ENCODE measurements at places on chromosomes 5 and 9. TPM values are rescaled to one million over a fixed set of nuclear protein-coding genes. Genes with fewer than 3 reads are reported as not detected.
A peak's percentile ranks its signal among the peaks of the same experiment; 100 is the strongest.

The WDR38 gene
- 0.75 TPM for polyA plus RNA-seq

The SLC36A2 gene
- not detected for polyA plus RNA-seq

The TMEFF1 gene
- polyA plus RNA-seq: not detected

The SIGMAR1 gene
- polyA plus RNA-seq: 26.3 TPM

The MARCHF3 gene
- 0.38 TPM for polyA plus RNA-seq

The HACD4 gene
- polyA plus RNA-seq: 5.4 TPM

DNA sequence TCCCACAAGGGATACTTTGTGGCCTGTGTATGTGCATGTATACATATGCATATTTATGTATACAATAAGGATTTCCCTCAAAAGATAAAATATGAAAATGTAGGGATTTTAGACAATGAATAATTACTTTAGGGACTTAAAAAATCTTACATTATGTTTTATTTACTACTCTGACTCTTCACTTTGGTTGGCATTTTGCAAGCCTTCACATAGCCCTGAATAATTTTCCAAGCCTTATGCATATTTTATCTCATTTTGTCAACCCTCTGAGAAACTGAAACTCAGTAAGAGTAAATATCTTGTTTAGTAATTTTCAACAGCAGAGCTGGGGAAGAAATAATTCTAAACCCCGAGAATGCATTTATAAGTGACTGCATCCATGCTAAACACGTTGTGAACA lies 153.0 kb upstream of the SLC24A2 start:
- no peak overlapping the region for H3K27ac ChIP-seq
- no peak overlapping the region for H3K4me3 ChIP-seq
- no peaks in the 10 kb centered on the region for H3K4me1 ChIP-seq
- H3K27me3 ChIP-seq: no peaks in the 10 kb centered on the region
- no peaks in the 10 kb centered on the region for H3K36me3 ChIP-seq
- DNase-seq: no peak

GRCh38 chr5:1181451-1182359 lies 19.7 kb upstream of the SLC6A19 start:
- DNase-seq: peak; percentile 74
- no peak overlapping the region for H3K27ac ChIP-seq
- H3K36me3 ChIP-seq: no peaks in the 10 kb centered on the region
- no peaks in the 10 kb centered on the region for H3K27me3 ChIP-seq
- H3K4me3 ChIP-seq: no peak overlapping the region

GRCh38 chr5:82309091-82309531 lies 31.0 kb upstream of the RPS23 start:
- H3K4me3 ChIP-seq: no peak overlapping the region
- H3K27me3 ChIP-seq: no peaks in the 10 kb centered on the region
- no peak for DNase-seq
- no peaks in the 10 kb centered on the region for H3K36me3 ChIP-seq

GRCh38 chr5:60568646-60569045 lies 131.3 kb downstream of the DEPDC1B start:
- no peaks in the 10 kb centered on the region for H3K36me3 ChIP-seq
- H3K27me3 ChIP-seq: no peaks in the 10 kb centered on the region
- H3K4me3 ChIP-seq: no peak overlapping the region
- no peak overlapping the region for H3K27ac ChIP-seq
- no peaks in the 10 kb centered on the region for H3K4me1 ChIP-seq

GRCh38 chr5:163190784-163191183 lies 246.6 kb upstream of the CCNG1 start:
- H3K4me1 ChIP-seq: no peaks in the 10 kb centered on the region
- H3K4me3 ChIP-seq: no peak overlapping the region
- no peaks in the 10 kb centered on the region for H3K36me3 ChIP-seq

DNA sequence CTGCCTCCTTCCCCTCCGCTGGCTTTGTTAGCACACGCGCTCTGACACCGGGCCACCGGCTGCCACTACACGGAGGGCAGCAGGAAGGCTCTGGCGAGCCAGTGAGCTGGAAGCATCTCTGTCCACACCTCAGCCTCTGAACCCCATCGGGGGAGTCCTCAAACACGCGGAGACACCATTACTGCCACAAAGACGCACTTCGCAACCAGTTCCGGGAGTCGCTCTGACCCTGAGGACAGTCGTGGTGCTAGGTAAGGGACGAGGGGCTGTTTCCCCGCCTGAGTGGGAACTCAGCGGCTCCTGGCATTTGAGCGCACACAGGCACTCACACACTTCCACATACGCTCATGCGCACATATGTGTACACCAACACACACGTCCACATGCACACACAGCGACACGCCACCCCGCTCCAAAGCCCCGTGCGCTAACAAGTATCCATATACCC lies 160.0 kb downstream of the C9orf152 start:
- H3K36me3 ChIP-seq: no peaks in the 10 kb centered on the region
- H3K27me3 ChIP-seq: no peaks in the 10 kb centered on the region
- no peak overlapping the region for H3K4me3 ChIP-seq
- H3K27ac ChIP-seq: no peak overlapping the region
- peak; percentile 54 for DNase-seq

DNA sequence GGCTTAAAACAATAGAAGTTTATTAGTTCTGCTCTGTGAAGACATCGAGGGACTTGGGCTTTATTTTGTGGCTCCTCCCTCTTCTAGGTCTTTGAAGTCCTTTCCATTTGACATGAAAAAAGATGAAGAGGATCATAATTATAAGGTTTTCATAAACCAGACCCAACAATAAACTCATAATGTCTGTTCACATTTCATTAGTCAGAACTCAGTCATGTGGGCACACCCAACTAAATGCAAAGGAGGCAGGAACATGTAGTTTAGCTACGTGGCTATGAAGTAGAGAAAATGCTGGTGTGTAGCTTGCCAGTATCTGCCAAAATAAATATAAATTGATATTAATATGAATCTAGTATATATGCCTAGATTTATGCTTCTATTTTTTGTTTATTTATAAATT lies 393.9 kb upstream of the C9orf72 start:
- H3K4me3 ChIP-seq: no peak overlapping the region
- no peak overlapping the region for H3K27ac ChIP-seq
- no peaks in the 10 kb centered on the region for H3K4me1 ChIP-seq

GRCh38 chr9:88991066-88992034 lies at the start of gene S1PR3:
TSS of gene S1PR3 (plus strand) at chr9:88991468. CDS start at chr9:89001201, 9,733 bp downstream.
- H3K27ac ChIP-seq: no peak within 1 kb of the TSS
- H3K27me3 ChIP-seq: no peaks in the 10 kb centered on the region
- no peaks in the 10 kb centered on the region for H3K36me3 ChIP-seq
- no peaks in the 10 kb centered on the region for H3K4me1 ChIP-seq
- DNase-seq: peak; percentile 92

- H3K4me3 ChIP-seq: no peak overlapping the region
- DNase-seq: no peak
- H3K27me3 ChIP-seq: no peaks in the 10 kb centered on the region
- no peaks in the 10 kb centered on the region for H3K4me1 ChIP-seq
These were observed 4.4 kb upstream of the SLC27A4 start for GRCh38 chr9:128335914-128336313.

GRCh38 chr5:168952196-168952595 lies 348.7 kb downstream of the SLIT3 start:
- DNase-seq: no peak
- H3K4me1 ChIP-seq: no peaks in the 10 kb centered on the region
- no peak overlapping the region for H3K27ac ChIP-seq
- no peak overlapping the region for H3K4me3 ChIP-seq
